ENCODE measurements at places on chromosomes 16 and 17.

DNA sequence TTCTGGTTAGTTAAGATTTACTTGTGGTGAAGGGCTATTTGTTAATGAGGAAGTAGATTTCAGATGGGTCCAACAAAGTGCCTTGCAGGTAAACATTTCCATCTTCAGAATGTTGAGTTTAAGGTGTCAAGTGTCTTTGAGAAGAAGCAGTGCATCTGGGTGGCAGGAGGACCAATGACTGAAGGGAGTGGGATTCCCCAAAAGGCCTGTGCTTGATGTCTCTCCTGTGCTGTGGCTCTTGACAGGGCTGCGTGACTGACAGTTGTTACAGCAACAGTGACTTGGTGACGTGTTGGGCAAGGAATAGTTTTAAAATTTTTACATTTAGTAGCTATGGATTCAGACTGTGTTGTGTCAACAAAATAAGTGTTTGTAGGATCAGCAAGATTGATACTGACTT lies 149.9 kb downstream of the PHKB start:
- no peak for DNase-seq

GRCh38 chr17:63278728-63279442 lies 167.2 kb downstream of the CYB561 start:
- DNase-seq = no peak

DNA sequence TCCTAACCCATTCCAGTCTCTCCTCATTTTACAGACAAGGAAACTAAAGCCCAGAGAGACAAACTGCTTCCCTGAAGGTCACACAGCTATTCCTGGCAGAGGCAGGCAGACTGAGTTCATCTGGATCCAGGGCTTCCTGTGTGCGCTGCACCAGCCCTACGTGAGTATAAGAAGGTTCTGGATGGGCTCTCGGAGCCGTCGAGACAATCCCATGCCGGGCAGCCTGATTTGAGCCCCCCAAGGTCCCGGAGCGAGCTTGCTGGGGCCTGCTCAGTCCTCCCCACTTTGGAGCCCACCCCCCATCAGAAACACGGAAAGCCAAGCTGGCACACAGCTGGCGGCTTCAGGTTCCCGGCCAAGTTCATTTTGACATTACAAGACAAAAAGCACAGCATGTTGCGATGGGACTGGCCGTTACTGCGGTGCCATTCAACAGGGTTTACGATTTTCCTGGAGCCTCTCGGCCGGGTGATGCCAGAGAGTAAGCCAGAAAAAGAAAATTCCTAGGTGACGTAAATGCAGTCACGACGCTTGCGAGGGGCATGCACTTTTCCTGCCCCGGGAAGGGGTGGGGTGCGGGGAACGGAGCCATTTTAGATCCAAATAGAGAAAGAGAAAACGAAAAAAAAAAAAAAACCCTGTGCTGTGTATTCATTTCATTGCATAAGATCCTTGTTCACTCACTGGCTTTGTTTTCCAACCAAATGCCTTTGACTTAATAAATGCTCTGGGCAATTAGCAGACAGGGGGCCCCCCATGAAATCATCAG lies 167.1 kb upstream of the FOXF1 start:
- DNase-seq = no peak

DNA sequence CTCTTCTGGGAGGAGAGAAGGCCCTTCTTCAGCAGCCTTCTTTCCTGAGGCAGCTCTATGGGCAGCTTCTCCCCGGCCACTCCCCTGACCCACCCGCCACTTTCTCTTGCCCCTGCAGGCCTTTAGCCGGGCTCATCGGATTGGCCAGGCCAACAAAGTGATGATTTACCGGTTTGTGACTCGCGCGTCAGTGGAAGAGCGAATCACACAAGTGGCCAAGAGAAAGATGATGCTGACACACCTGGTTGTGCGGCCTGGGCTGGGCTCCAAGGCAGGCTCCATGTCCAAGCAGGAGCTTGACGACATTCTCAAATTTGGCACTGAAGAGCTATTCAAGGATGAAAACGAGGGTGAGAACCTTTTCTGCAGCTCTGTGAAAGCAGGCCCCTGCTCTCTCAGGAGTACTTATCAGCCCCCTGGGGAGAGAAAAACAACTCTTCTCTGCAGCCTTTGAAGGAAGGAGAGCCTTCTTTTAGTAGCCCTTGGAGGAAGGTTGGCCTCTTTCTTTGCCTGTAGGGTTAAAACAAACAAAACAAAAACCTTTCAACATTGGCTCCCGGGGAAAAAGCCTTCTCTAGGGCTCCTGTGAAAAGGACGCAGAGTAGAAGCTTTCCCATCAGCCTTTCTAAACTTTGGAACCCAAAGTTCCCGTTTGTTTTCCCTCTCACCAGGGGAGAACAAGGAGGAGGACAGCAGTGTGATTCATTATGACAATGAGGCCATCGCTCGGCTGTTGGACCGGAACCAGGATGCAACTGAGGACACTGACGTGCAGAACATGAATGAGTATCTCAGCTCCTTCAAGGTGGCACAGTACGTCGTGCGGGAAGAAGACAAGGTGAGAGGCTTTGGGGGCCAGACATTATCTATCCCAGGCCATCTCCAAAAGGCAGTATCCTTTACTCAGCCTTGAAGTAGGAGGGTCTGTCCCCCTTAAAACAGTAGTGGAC lies 12.7 kb downstream of the RNF227 start:
- DNase-seq = no peak

GRCh38 chr17:29826114-29826692 lies 103.8 kb downstream of the SSH2 start:
- no peak for DNase-seq

GRCh38 chr17:37384560-37385149 lies 8.9 kb downstream of the C17orf78 start:
- no peak for DNase-seq

GRCh38 chr17:73098919-73099318 lies 6.4 kb upstream of the SLC39A11 start:
- no peak for DNase-seq

DNA sequence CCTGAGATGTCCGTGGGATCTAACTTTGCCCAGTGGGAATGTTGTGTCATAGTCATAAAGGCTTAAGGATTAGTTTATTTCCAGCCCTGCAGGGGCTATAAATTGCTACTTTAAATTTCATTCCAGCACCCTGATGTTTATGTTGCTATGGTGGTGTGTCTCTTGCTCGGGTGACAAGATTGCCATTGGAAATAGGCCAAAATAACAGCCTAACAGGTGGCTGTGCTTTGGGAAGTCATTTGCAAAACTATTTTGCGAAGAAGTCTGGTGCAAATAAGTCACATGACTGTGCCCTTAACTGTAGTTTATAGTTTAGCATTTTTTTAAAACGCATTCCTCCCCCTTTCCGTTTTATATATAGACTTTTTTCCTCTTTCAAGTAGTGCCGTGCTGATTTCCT lies 23.1 kb downstream of the PITPNC1 start:
- peak; percentile 20 for DNase-seq

DNA sequence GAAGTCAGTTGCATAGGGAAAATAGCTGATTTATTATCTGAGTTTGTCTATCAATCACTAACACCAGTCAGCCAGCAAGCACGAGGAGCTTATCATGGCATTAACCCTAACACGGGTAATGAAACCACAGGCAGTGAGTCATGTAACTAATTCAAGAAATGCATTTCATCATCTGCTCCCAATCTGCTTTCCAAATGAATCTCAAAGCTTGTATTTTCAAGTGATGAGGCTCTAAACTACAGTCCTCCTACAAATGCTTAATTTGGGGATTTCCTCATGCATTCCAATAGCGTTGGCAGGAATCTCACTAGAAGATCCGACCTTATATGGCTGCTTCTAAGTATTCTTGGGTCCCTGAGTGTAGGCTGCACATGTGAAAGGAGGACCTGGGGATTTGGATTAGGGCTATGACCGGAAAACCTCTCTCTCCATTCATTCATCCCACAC lies 118.4 kb upstream of the HSBP1 start:
- DNase-seq = peak; percentile 58

GRCh38 chr16:86618431-86619238 lies 40.3 kb downstream of the FOXL1 start:
- DNase-seq = no peak

GRCh38 chr17:79083191-79083971 lies 8.8 kb downstream of the ENGASE start:
- DNase-seq = no peak

- DNase-seq = peak; percentile 61
Measured at GRCh38 chr16:74862743-74863244, 88.2 kb upstream of the FA2H start.

GRCh38 chr16:73308771-73309170 lies 260.8 kb upstream of the ZFHX3 start:
- DNase-seq = no peak

- DNase-seq = no peak
Measured at GRCh38 chr16:78461496-78462287, 362.2 kb downstream of the WWOX start.

DNA sequence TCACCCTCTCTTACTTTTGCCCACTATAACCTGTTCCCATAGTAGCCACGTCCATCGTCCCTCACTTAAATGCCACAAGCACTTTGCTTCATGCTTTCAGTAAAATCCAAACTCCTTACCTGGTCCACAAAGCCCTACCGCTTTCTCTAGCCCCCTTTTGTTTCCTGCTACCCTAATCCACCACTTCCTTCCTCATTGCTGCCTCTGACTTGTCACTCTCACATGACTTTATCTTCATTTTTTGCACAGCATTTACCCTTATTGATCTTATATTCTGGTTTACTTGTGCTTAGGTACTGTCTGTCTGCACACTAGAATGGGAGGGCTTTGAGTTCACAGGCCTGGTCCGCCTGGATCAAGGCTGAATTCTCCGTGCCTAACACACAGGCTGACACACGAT lies 340.0 kb downstream of the XYLT1 start:
- no peak for DNase-seq

DNA sequence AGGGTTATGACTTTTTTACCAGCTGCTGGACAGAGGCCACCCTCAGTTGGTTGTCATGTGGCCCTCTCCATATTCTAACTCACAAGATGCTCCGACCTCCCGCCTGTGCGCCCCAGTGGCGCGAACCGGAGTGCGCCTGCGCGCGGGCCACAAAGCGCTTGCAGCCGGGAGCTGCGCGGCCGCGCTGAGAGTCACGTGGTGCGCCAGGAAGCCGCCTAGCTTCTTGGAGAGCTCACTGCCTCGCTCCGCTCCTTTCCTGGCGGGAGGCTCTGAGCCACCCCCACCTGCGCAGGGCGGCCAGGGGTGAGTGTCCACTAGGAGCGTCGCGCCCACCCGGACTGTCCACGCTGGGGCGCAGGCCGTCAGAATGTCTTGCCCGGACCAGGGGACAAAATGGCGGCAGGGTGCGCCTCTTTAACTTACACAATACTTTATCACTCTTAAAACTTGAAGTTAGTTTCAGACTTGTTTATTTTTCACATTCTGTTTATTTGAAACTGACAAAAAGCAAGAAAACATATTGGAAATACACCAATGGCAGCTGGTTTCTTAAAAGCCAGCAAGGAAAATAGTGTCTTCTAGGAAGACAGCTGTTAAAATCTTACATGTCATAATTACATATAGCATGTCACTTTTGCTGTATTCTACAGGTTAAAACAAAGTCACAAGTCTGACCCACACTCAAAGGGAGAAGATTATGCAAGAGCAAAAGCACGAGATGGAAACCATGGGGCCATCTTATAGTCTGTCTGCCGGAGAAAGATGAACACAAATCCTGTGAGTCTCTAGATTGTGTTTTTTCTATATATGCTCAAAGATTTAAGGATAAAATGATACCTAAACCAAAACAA lies 357.9 kb downstream of the CNTNAP4 start:
- DNase-seq = no peak

- DNase-seq = no peak
Measured at GRCh38 chr16:84334058-84334457, 34.3 kb upstream of the ATP2C2 start.

DNA sequence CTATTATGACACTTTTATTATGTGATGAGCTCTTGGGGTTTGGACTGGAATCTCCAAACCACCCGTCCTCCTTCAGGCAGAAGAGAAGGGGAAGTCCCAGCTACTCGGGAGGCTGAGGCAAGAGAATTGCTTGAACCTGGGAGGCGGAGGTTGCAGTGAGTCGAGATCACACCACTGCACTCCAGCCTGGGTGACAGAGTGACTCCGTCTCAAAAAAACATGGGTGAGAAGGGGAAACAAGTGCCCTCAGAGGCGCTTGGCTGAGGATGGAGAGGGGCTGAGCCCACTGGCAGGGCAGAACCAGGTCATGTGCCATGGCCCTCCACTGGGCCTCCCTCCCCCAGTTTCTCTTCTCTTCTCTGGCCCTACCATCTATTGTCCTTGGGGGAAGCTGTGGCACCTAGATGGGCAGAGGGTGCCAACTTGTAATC lies 120.9 kb upstream of the SMURF2 start:
- DNase-seq = no peak

GRCh38 chr17:64174686-64175456 lies 44.9 kb upstream of the ERN1 start:
- DNase-seq = no peak

GRCh38 chr17:33688771-33689170 lies 395.7 kb upstream of the ASIC2 start:
- no peak for DNase-seq

DNA sequence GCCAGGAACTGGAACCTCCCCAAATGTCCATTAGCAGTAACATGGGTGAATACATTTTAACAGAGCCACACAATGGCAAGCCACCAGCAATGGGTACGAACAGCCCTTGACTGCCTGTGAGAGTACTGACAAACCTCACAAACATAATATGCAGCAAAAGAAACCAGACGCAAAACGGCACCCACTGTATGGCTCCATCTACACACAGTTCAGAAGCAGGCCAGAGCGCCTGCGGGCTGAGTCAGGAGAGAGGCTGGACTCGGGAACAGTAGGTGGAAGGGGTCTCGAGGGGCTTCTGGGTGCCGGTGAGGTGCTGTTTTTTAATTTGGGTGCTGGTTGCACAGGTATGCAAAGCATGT lies 77.4 kb upstream of the TOB1 start:
- DNase-seq = no peak

DNA sequence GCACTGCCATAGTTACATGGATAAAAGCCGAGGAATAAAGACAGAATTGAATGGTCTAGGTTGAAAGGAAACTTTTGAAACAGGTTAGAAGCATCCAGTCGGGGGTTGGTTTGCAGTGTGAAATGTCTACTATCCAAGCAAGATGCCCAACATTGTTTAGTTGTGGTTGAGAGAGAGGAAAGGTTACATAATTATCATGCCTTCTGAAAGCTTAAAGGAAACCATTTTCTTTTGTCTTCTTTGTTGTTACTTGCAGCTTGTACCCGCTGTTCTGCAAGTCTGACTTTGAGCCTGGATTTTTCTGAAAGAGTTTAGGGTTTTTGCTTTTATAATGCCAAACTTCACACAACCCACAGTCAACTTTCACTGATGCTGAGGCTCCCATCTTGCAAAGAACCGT lies 167.9 kb downstream of the AXIN2 start:
- DNase-seq = no peak

DNA sequence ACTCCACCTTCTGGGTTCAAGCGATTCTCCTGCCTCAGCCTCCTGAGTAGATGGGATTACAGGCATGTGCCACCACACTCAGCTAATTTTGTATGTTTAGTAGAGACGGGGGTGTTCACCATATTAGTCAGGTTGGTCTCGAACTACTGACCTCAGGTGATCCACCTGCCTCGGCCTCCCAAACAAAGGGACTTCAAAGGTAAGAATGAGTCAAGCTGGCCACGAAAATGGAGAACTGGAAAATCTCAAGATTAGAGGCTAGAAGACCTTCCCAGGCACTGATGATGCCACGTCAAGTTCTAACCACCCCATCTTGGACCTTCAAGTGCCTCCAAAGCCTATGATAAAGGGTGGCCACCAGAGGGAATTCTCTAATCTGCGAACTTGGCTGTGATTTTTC lies 1.3 kb upstream of the CCL15 start:
- DNase-seq = no peak

- DNase-seq = no peak
Measured at GRCh38 chr16:88102597-88102996, 151.4 kb downstream of the BANP start.

Measured in G401 (cell line).